Central memory CD4-positive, alpha-beta T cell (primary cell): ENCODE measurements at places on chromosomes 2 and 18.
A peak's percentile ranks its signal among the peaks of the same experiment; 100 is the strongest.

GRCh38 chr18:30093376-30093775 is 949.2 kb downstream of the DSC3 start:
- DNase-seq = no peak

- no peak for DNase-seq
These were observed 380.9 kb upstream of the GYPC start for GRCh38 chr2:126275098-126275497.

GRCh38 chr2:9232886-9233285 is 26.3 kb downstream of the ASAP2 start:
- no peak for DNase-seq

DNA sequence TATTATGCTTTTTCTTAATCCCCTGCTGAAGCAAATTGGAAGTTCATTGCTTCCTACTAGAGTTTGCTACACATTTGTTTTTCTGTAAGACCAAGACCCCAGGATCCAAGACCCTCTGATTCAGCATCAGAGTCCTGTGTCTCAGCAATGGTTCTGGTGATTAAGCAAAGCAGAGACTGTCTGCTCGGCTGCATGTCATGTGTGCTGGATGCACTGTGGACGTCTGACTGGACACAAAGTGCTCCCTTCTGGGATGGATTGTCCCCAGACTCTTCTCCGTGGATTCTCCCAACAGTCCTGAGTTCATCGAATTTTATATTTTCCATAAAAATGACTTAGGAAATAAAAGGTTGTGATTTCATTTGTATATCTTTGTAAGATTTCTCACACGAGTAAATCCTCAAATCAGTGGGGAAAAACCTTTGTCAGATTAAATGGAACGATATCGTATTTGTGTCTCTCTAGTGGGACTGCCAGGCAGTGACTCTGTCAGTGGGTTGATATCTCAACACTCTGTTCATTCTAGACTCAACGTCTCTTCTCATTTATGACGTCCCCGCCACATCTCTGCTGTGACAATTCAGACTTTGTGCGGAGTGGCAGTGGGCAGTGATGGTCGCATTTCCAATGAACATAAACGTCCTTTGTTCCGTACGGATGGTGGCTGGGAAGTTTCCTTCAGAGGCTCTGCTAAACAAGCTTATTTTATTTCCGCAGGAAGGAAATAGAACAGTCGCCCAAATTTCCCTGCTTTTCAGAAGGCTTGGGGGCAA is 58.6 kb downstream of the NCAPH start:
- no peak for DNase-seq

DNA sequence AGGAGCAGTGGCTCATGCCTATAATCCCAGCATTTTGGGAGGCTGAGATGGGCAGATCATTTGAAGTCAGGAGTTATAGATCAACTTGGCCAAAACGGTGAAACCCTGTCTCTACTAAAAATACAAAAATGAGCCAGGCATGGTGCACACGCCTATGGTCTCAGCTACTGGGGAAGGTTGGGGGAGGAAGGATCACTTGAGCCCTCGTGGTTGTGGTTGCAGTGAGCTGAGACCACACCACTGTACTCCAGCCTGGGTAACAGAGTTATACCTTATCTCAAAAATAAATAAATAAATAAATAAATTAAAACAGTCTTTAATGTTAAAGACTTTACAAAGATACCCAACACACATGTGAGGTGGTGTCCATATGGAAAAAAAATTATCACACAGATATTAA is 134.0 kb downstream of the C2orf74 start:
- DNase-seq = no peak

DNA sequence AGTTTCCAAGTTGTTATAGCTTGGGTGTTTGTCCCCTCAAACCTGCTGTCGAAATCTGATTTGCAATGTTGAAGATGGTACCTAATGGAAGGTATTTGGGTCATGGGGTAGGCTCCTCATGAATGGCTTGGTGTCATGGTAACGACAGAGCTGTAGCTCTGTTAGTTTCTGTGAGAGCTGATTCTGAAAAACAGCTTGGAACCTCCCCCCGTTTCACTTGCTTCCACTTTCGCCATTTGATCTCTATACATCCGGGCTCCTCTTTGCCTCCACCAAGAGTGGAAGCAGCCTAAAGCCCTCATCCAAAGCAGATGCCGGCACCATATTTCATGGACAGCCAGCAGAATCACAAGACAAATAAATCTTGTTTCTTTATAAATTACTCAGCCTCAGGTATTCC is 1035.1 kb upstream of the SLC39A10 start:
- no peak for DNase-seq

- DNase-seq = no peak
These were observed 9.9 kb downstream of the GRP start for GRCh38 chr18:59229701-59230443.

- no peak for DNase-seq
These were observed 69.0 kb downstream of the RBM43 start for GRCh38 chr2:151192681-151193080.

DNA sequence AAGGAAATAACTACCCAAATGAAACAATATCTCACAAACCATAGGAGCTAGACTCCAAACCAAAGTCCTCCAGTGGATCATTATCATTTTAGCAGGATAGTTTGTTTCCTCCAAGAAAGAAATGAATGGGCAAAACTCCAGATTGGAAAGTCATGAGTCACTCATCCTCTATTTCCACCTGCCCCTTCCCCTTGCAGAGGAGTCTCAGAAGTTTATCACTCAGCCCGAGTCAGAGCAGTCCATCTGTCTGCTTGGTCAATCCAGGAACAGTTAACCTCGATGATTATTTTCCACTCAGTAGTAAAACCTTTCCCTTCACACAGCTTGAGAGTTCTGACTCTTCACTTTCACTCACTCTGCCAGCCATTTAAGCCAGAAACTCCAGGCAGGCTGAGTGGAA is 462.2 kb downstream of the BCL11A start:
- no peak for DNase-seq

- no peak for DNase-seq
These were observed 317.4 kb downstream of the NBAS start for GRCh38 chr2:15243762-15244161.

GRCh38 chr2:18934886-18935285 is 345.5 kb upstream of the NT5C1B start:
- DNase-seq = no peak

DNA sequence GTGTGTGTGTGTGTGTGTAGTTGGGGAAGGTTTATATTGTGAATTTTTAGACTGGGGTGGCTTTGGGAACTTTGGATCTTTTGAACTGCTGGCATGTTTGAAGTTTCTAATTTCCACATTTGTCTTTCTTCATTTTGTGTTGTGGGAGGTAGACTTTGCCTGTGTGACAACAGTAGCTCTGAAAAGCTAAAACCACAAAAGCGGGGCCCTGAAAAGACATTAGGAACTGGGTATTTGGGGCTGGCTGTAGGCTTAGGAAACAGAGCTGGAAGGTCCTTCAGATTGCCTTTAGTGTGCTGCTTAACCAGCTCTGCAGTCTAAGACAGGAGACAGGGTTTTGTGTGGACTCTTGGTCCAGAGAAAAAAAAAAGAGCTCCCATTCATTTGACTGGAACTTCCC is 27.2 kb upstream of the DOCK10 start:
- no peak for DNase-seq

DNA sequence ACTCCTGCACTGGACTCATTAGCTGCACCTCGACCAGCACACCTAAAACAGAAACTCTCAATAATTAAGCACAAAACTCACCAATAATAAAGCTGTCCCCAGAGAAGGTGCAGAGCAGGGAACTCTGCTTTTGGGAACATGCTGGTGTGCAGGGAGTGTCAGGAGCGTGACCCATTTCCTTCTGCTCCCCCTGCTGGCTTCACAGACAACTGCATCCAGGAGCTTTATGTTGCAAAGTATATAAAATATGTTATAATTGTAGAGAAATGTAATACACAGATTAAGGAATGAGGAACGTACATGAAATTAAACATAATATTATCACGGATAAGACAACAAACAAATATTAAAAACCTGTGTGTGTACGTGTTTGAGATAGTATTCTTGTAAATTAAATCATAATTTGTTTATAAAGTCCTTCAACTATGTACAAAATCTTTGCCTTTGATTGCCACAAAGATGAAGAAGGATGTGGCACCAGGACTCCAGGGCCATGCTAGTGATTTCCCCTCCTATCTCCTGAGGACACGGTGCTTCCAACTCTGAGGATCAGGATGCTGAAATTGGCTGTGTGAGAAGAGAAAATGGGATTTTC is 68.6 kb upstream of the MAL start:
- peak; percentile 5 for DNase-seq

GRCh38 chr2:202311823-202312388 is 46.3 kb downstream of the NOP58 start:
- no peak for DNase-seq

GRCh38 chr18:69758458-69758857 is 189.2 kb downstream of the CD226 start:
- DNase-seq = no peak

DNA sequence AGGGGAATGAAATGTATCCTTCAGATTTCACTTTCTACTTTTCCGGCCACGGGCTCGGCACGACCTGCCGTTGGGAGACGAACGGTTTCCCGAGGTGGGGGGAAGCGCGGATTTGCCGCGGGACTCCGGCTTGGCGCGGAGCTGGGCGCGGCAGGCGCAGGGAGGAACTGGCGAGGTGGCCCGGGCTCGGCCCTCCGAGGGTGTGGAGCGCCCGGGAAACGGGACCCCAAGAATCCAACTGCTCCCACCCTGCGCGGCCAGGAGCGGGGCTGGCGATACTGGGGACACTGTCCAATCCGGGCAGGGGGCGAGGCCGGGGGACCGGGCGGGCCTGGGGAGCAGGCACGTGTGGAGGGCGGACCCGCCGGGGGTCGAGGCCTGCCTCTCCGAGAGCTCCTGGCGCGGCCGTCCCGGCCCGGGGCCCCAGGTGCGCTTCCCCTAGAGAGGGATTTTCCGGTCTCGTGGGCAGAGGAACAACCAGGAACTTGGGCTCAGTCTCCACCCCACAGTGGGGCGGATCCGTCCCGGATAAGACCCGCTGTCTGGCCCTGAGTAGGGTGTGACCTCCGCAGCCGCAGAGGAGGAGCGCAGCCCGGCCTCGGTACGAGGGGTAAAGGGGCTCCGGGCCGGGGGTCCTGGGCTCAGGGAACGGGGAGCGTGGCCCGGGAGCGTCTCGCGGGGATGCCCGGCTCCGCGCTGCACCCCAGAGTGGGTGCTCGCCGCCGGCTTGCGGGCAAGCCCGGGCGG is at the start of gene ANXA4:
TSS of gene ANXA4 (plus strand) at position 560 of the 747 bp plus-strand sequence. CDS start 39,432 bp downstream, outside the sequence.
- peak; percentile 52 for DNase-seq

GRCh38 chr2:208643145-208643544 is 236.6 kb downstream of the PTH2R start:
- DNase-seq = no peak

- no peak for DNase-seq
These were observed 264.4 kb upstream of the SIX2 start for GRCh38 chr2:45273412-45274249.

- no peak for DNase-seq
These were observed 318.7 kb downstream of the MEIS1 start for GRCh38 chr2:66753660-66754059.

DNA sequence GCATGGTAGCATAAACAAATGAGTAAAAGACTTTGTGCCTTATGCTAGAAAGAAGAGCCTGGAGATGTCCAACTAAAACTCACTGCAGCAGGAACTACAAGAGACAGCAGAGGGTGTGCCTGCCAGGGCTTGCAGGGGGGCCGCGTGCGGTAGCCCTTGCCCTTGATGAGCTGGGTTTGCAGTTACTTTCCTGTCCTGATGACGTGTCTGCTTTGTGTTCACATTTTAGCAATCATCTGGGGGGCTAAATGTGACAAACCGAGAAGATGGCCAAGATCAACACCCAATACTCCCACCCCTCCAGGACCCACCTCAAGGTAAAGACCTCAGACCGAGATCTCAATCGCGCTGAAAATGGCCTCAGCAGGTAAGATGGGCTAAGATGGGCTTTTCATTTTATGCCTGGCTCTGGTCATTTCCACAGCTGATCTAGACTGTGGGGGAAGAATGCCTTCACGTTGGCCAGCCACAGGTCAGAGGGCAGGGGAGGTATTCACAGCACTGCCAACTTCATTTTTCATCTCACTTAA is 23.5 kb downstream of the CNGA3 start:
- no peak for DNase-seq

GRCh38 chr2:100376836-100377235 is 40.6 kb downstream of the CHST10 start:
- DNase-seq = no peak

DNA sequence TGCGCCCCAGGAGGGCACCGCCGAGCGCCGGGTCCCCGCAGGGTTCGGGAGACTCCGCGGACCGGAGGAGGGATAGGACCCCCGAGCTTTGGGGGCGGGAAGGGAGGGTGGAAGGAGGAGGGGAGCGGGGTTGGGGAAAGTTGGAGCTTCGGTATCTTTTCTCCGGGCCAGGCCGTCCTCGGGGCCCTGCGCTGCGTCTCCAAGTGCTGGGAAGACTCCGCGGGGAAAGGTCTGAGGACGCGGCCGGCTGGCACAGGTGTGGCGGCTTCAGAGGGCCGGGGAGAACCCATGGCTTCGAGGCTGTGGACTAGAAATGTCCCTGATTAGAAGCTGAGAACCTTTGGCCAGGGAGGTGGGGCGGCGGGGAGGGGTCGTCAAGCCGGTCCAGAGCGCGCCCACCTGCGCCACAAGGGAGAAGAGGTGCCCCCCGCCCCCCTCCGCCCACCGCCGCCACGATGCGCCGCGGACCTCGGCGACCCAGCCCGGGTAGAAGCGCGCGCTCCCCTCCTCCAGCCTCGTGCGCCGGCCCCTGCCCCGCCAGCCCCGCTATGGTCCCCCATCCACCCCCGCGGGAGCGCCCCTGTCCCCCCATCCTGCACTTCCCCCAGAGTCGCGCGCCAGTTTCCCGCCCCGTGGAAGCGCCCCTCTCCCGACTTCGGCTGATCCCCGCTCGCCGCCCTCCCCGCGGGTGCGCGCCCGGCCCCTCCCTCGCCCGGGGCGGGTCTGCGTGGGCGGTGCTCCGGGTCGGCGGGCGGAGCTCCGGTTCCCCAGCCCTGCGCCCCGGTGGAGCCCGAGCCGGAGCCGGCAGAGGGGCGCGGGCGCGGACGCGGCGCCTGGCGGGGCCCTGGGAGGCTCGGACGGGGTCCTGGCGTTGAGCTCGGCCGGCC is at the start of gene SNTG2:
TSS of gene SNTG2 (plus strand) at position 770 of the 887 bp plus-strand sequence. CDS start 148 bp downstream, outside the sequence.
- DNase-seq = peak; percentile 22

- DNase-seq = no peak
These were observed 319.6 kb upstream of the REV1 start for GRCh38 chr2:99809259-99809900.

DNA sequence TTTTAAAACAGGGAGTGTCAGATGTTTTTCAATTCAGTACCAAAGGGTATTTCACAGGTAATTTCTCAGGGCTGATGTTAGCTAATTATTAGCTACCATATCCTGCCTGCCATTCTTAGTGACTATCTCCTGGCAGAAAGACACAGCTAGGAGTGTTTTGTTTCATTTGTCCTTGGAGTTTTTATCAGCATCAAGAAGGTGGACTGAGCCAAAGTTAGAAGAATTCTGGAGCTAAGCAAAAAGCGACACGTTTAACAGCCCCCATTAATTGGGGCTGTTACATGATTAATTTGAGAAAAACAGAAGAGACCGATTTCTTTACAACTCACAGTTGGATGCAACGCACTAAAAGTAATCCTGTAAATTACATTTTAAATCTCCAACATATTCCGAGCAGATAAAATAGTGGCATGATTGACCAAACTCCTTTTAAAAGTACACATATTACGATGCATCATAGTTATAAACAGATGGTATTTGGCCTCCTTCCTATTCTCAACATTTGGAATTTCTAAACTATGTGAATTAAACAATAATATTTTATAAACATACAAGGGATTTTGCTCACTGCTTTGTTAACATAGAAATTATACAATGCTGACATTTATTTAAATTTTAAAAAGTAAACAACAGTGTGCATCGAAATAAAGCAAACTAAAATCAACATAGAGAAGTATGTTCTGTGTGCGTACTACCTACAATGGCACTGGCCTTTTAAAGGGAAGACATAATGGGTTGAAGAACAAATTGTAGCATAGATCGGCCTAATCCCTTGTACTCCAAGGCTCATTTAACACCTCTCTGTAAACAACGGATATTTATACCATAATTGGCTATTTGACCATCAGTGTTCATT is 585.1 kb downstream of the ZEB2 start:
- DNase-seq = no peak
